ENCODE measurements at places on chromosomes 11 and 22. TPM values are rescaled to one million over a fixed set of nuclear protein-coding genes. Genes with fewer than 3 reads are reported as not detected.

The OR8A1 gene
- not detected for total RNA-seq

The CARD16 gene
- total RNA-seq, result 102 TPM

The TIMP3 gene
- total RNA-seq, result 145 TPM

The CST6 gene
- 1.8 TPM for total RNA-seq

The OR52E6 gene
- total RNA-seq, result not detected

The NLRP10 gene
- 0.26 TPM for total RNA-seq

The ISX gene
- total RNA-seq, result not detected

The ABCG4 gene
- under 0.01 TPM for total RNA-seq

The CAVIN3 gene
- 92.5 TPM for total RNA-seq

The CBX7 gene
- 14.7 TPM for total RNA-seq

The APOA4 gene
- not detected for total RNA-seq

The CRYBB3 gene
- total RNA-seq, result not detected

GRCh38 chr22:26436903-26437515 lies 7.9 kb downstream of the ASPHD2 start:
- no peak overlapping the region for H3K27ac ChIP-seq
- no peaks in the 10 kb centered on the region for H3K4me1 ChIP-seq
- H3K4me3 ChIP-seq, result no peak overlapping the region
- no peaks in the 10 kb centered on the region for H3K36me3 ChIP-seq
- no peak for DNase-seq

- no peaks in the 10 kb centered on the region for H3K4me1 ChIP-seq
- no peak overlapping the region for H3K4me3 ChIP-seq
- DNase-seq, result no peak
- no peaks in the 10 kb centered on the region for H3K27me3 ChIP-seq
- peaks cover 2% of the 10 kb centered on the region for H3K36me3 ChIP-seq
Observed at GRCh38 chr11:130118165-130118564, 41.4 kb upstream of the ST14 start.

- H3K36me3 ChIP-seq, result no peaks in the 10 kb centered on the region
- H3K4me1 ChIP-seq, result peaks cover 19% of the 10 kb centered on the region
- H3K27ac ChIP-seq, result peak overlapping the region; percentile 84
- no peak overlapping the region for H3K4me3 ChIP-seq
- no peaks in the 10 kb centered on the region for H3K27me3 ChIP-seq
Observed at GRCh38 chr11:130522284-130522961, 74.0 kb downstream of the ADAMTS15 start.

DNA sequence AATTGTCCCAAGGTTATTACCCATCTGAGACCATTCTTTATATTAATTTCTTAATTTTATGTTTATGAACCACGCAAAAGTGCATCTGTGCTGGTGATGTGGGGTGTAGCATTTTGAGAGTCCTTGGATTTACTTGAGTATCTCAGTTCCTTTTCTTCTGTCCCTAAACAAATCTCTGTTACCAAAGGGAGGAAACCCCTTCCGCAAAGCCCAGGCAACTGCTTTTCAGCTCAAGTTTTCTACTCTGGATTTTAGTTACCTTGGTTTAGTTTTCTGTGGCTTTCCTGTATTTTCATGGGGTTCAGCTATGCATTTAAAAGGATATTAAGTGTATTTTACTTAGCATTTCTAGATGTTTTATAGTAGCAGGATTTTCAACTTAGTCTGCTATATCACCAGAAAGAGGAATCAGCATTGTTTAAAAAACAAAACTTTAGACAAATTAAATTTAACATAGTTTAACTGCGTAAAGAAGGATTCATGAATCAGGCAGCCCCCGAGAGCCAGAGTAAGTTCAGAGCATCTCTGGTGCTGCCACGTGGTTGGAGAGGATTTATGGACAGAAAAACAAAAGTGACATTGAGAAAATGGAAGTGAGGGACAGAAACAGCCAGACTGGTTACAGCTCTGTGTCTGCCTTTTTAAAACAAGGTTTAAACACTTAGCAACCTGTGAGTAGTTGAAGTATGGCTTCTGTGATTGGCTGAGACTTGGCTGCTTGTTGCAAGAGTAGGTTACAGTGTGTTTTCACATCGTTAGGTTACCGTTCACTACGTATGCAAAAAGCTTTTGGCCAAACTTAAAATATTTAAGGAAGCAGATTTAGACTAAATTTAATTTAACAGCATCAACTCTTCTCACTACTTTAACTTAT lies 9.6 kb downstream of the ADM start:
- no peak overlapping the region for H3K4me3 ChIP-seq
- H3K36me3 ChIP-seq, result no peaks in the 10 kb centered on the region
- H3K4me1 ChIP-seq, result no peaks in the 10 kb centered on the region
- no peak overlapping the region for H3K27ac ChIP-seq
- DNase-seq, result peak; percentile 70

DNA sequence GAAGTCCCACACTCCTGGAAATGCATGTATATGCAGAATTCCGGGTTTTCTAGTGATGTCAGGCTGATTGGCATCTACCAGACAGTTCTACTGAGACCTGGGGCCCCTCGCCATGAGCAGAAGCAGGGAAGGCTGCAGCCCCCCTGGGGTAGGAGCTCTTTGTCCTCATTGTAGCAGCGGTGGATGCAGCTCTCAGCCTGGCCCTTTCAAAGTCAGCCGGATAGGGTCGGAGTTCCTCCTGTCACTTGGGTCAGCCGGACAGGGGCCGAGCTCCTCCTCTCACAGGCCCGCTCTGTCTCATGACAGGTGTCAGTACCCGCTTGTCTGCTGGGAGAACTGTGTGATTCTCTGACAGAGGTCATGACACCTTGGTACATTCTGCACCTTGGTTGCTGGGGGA lies 30.0 kb downstream of the MRGPRD start:
- no peaks in the 10 kb centered on the region for H3K36me3 ChIP-seq
- DNase-seq, result no peak
- no peak overlapping the region for H3K27ac ChIP-seq
- no peaks in the 10 kb centered on the region for H3K27me3 ChIP-seq
- peaks cover under 1% of the 10 kb centered on the region for H3K4me1 ChIP-seq

DNA sequence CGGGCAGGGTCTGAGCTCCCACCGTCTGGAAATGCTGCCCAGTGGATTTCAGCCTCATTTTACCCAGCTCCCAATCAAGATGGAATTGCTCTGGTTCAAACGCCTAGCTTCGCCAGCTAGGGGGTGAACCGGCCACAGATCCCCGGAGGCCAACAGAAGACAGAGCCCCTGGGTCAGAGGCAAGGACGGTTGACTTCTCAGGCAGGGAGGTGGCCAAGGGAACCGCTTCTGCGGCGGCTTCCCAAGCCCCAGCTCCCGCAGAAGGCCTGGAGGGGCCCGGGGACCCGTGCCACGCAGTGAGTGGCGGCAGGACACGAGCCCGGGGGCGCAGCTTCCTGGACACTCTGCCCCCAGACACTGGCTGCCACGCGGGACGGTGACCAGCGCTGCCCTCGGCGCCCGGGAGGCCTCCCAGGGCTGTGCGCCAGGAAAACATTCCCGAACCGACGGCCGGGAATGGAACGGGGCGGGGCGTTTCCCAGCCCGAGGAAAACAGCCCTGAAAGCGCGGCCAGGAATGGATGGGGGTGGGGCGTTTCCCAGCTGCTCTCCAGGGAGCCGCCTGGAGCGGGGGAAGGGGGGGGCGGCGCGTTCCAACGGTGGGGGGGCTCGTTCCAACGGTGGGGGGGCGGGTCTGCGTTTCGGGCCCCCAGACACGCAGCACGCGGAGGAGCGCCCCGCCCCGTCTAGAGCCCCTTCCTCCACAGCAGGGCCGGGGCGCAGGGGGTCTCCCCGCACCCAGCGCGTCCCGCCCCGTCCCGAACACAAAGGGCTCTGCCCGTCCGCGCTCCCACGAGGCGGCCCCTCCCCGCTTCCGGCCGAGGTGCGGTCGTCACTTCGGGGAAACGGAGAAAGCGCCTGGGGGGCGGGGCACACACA lies 13.5 kb upstream of the B4GALNT4 start:
- peaks cover 9% of the 10 kb centered on the region for H3K27me3 ChIP-seq
- H3K4me1 ChIP-seq, result peaks cover 8% of the 10 kb centered on the region
- peaks cover 2% of the 10 kb centered on the region for H3K36me3 ChIP-seq
- peak overlapping the region; percentile 99 for H3K27ac ChIP-seq
- H3K4me3 ChIP-seq, result peak overlapping the region; percentile 22
- peak; percentile 98 for DNase-seq

- no peak overlapping the region for H3K4me3 ChIP-seq
- DNase-seq, result no peak
- no peak overlapping the region for H3K27ac ChIP-seq
- H3K27me3 ChIP-seq, result no peaks in the 10 kb centered on the region
- no peaks in the 10 kb centered on the region for H3K36me3 ChIP-seq
- peaks cover 2% of the 10 kb centered on the region for H3K4me1 ChIP-seq
Observed at GRCh38 chr11:91952056-91952455, 272.6 kb upstream of the FAT3 start.

GRCh38 chr11:72921028-72921716 lies 107.0 kb downstream of the ATG16L2 start:
- H3K4me3 ChIP-seq, result no peak overlapping the region
- H3K27ac ChIP-seq, result no peak overlapping the region
- H3K27me3 ChIP-seq, result no peaks in the 10 kb centered on the region
- DNase-seq, result no peak
- no peaks in the 10 kb centered on the region for H3K36me3 ChIP-seq
- H3K4me1 ChIP-seq, result no peaks in the 10 kb centered on the region

DNA sequence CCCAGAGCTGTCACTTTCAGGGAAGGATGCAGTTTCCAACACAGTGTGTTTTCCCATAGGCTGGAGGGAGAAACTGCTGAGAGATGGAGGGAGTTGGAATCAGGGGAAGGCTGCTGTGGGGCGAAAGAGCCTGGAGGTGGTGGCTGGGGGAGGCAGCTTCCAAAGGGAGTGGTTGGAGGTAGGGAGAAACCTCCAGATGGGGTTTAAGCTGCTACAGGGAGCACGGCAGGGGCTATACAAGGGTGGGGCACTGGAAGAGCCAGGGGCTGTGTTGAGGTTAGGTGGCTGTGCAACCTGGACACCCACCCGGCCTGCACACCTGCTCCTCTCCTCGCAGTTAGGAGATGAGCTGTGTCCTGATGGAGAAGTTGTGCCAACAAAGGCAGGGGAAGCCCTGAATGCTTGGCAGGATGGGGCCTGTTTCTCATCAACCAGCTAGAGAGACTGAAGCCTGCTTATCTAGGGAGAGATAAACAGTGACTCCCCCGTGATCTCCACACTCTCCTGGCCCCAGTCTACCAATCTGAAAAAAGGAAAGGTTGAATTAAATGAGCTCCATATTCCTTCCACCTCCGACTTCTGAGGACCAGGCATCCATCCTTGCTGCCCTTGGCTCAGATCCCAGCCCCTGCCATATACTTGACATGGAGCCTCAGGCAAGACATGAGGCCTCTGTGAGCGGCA lies 3.6 kb upstream of the SLCO2B1 start:
- no peak for DNase-seq
- H3K4me3 ChIP-seq, result no peak overlapping the region
- peaks cover 8% of the 10 kb centered on the region for H3K27me3 ChIP-seq
- H3K4me1 ChIP-seq, result peaks cover 6% of the 10 kb centered on the region
- no peaks in the 10 kb centered on the region for H3K36me3 ChIP-seq

DNA sequence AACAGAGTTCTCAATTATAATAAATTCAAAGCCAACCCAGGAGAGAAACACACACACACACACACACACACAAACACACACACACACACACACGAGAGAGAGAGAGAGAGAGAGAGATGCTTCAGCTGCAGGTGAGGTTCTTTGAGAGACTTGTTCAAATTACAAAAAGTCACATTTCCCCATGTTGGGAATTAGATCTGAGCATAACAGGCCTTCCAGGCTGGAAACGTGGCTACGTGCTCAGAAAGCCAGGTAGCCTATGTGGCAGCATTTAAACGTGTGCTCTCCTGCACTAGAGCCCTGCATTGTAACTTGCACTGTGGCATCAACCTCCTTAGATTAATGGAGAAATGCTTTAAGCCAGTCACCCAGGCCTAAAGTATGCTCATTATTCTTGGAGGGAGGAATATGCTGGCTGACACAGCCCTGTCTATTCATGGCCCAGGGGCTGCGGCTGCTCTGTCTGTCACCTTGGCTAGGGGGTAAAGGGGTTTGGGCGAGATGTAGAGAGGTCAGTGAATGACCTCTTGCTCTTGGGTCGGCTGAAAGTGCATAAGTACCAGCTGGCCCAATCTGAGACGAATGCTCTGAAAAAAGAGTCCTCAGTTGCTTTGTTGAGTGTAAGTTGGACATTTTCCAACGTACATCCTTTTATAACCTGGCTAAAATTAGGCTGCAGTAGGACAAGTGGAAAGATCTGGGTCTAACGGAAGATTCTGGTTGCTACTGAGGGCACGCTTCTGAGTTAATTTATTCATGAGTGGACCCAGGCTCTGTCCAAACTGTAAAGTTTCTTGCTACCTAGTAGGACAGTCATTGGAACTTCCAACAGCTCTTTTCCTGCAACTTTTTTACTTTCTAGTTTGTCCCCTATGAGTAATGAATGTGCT lies 171.1 kb upstream of the SEZ6L start:
- DNase-seq, result no peak
- H3K27me3 ChIP-seq, result no peaks in the 10 kb centered on the region
- H3K36me3 ChIP-seq, result no peaks in the 10 kb centered on the region
- H3K27ac ChIP-seq, result no peak overlapping the region
- H3K4me1 ChIP-seq, result no peaks in the 10 kb centered on the region

GRCh38 chr11:62974848-62975522 lies 9.8 kb downstream of the SLC22A6 start:
- no peaks in the 10 kb centered on the region for H3K4me1 ChIP-seq
- no peak overlapping the region for H3K4me3 ChIP-seq
- no peak for DNase-seq
- H3K27me3 ChIP-seq, result no peaks in the 10 kb centered on the region

DNA sequence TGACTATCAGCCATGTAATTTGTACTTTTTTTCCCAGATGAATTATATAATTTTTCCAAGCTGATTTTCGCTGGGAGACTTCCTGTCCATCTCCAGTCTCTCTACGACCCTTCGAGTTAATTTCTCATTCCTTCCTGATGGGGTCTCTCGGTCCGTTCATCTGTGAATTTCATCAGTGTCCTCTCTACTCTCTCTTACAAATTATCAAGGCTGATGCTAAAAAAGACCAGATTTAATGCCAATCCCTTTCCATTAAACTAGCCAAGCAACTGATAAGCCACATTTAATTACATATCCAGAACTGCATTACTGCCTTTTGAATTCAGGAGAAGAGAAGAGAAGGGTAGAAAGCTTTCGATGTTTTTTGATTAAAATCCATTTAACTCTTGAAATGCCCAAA lies 25.8 kb downstream of the VSIG10L2 start:
- no peaks in the 10 kb centered on the region for H3K4me1 ChIP-seq
- no peak overlapping the region for H3K4me3 ChIP-seq
- H3K27ac ChIP-seq, result no peak overlapping the region

DNA sequence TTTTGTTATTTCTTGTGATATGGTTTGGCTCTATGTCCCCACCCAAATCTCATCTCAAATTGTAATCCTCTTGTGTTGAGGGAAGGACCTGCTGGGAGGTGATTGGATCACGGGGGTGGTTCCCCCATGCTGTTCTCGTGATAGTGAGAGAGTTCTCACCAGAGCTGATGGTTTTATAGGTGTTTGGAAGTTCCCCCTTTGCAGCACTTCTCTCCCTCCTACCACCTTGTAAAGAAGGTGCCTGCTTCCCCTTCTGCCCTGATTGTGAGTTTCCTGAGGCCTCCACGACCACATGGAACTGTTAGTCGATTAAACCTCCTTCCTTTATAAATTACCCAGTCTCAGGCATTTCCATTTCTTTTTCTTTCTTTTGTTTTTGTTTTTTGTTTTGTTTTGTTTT lies 24.4 kb upstream of the SIK2 start:
- no peaks in the 10 kb centered on the region for H3K27me3 ChIP-seq
- no peak overlapping the region for H3K27ac ChIP-seq
- DNase-seq, result no peak
- H3K4me3 ChIP-seq, result no peak overlapping the region
- peaks cover 9% of the 10 kb centered on the region for H3K4me1 ChIP-seq
- no peaks in the 10 kb centered on the region for H3K36me3 ChIP-seq

- DNase-seq, result peak; percentile 41
- H3K4me1 ChIP-seq, result peaks cover 14% of the 10 kb centered on the region
- H3K4me3 ChIP-seq, result no peak overlapping the region
- H3K27ac ChIP-seq, result no peak overlapping the region
Observed at GRCh38 chr11:17259519-17259918, 17.0 kb upstream of the NUCB2 start.

GRCh38 chr22:23248583-23248982 lies 68.3 kb downstream of the BCR start:
- no peaks in the 10 kb centered on the region for H3K27me3 ChIP-seq
- H3K4me1 ChIP-seq, result peaks cover 6% of the 10 kb centered on the region
- H3K4me3 ChIP-seq, result no peak overlapping the region

All from fibroblast of lung (primary cell).